ENCODE measurements at places on chromosomes 2 and 18.

DNA sequence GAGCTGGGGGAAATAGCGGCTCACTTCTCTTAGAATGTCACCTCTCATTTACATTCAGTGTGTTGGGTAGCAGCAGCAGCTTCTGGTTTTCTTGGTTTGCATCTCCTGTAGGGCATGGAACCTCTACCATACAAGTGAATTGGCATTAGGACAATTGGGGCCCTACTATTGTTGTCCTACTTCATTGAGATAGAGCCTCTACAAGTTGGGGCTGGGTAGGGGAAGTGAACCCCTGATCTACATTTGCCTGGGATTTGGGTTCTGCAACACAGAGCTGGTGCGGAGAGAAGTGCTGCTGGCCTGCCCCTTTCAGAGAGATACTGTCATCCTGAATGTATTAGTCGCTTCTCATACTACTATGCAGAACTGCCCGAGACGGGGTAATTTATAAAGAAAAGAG, 391.6 kb upstream of the HS6ST1 start:
- DNase-seq: no peak

- DNase-seq: no peak
These were observed 473.4 kb upstream of the TRIB2 start for GRCh38 chr2:12243381-12243780.

GRCh38 chr2:61283443-61284160, 121.6 kb downstream of the C2orf74 start:
- DNase-seq: no peak

GRCh38 chr2:10004836-10005235, 38.5 kb upstream of the KLF11 start:
- no peak for DNase-seq

GRCh38 chr2:196263181-196263747, 91.9 kb upstream of the STK17B start:
- DNase-seq: no peak

- DNase-seq: peak; percentile 5
These were observed 91.6 kb downstream of the TMX3 start for GRCh38 chr18:68623342-68623741.

GRCh38 chr2:63186331-63186730, 135.7 kb downstream of the OTX1 start:
- DNase-seq: no peak

DNA sequence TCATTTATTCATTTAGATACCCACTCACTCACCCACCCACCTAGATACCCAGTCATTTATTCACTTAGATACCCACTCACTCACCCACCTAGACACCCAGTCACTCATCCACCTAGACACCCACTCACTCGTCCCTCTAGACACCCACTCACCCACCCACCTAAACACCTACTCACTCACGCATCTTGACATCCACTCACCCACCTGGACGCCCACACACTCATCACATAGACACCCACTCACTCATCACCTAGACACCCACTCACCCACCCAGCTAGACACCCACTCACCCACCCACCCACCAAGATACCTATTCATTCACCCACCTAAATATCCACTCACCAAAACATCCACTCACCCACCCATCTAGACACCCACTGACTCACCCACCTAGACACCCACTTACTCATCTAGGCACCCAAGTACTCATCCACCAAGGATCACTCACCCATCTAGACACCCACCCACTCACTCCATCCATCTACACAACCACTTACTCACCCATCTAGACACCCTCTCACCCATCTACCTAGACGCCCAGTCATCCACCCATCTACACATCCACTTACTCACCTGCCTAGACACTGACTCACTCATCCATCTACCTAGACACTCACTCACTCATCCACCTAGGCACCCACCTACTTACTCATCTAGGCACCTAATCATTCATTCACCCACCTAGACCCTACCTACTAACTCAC, 723.7 kb upstream of the RAB6C start:
- no peak for DNase-seq
